Stimulated activated CD8-positive, alpha-beta memory T cell treated with anti-CD3 and anti-CD28 coated beads, Interleukin-4, amount 100 ng/mL, for 1 hour (primary cell): ENCODE measurements at places on chromosomes 5 and 9.

DNA sequence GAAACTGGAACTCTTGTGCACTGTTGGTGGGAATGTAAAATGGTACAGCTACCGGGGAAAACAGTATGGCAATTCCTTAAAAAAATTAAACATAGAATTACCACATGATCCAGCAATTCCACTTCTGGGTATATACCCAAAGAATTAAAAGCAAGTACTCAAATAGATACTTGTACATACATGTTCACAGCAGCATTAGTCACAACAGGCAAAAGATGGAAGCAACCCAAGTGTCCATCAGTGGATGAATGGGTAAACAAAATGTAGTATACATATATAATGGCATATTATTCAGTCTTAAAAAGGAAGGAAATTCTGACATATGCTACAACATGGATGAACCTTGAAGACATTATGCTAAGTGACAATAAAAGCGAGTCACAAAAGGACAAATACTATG, 7.4 kb upstream of the SLC22A5 start:
- DNase-seq, result no peak

GRCh38 chr5:55820488-55820887, 30.7 kb upstream of the IL31RA start:
- DNase-seq, result no peak

DNA sequence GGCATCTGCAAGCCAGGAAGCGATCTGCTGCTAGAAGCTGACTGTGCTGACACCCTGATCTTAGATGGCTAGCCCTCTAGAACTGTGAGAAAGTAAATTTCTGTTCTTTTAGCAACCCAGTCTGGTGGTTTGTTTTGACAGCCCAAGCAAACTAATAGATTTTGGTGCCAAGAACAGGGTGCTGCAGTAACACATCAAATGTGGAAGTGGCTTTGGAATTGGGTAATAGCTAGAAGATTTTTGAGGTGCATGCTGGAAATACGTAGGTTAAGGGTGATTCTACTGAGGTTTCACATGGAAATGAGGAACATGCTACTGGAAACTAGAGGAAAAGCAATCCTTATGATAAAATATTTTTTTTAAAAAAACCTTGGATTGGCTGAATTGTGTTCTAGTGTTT, 153.5 kb upstream of the SH3GL2 start:
- no peak for DNase-seq

DNA sequence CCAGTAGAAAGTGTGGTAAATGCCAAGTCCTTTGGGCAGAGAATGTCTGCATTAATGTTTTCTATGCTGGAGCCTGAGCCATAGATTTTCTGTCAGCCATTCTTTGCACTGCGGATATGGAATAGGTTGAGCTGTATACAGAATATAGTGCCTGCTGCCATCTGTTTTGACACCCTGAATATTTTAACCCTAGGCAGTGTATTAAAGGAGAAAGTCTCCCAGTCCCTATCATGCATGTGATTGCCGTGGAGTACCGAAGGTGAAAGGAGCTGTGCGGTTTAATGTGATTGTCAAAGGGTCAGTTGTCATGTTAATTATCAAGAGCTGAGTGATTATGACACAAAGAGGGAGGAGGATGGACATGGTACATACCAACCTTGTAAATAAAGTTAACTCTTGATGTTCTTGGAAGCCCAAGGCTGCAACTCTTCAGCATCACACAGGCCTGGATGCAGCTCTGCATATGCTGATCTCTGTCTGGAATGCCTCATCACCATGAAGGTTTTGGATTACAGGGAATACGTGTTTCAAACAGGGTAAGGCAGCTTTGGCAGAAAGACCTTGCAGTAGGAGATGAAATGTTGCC, 247.1 kb upstream of the ELAVL2 start:
- no peak for DNase-seq

- DNase-seq, result no peak
Observed at GRCh38 chr5:72046106-72046505, 61.2 kb upstream of the MAP1B start.

DNA sequence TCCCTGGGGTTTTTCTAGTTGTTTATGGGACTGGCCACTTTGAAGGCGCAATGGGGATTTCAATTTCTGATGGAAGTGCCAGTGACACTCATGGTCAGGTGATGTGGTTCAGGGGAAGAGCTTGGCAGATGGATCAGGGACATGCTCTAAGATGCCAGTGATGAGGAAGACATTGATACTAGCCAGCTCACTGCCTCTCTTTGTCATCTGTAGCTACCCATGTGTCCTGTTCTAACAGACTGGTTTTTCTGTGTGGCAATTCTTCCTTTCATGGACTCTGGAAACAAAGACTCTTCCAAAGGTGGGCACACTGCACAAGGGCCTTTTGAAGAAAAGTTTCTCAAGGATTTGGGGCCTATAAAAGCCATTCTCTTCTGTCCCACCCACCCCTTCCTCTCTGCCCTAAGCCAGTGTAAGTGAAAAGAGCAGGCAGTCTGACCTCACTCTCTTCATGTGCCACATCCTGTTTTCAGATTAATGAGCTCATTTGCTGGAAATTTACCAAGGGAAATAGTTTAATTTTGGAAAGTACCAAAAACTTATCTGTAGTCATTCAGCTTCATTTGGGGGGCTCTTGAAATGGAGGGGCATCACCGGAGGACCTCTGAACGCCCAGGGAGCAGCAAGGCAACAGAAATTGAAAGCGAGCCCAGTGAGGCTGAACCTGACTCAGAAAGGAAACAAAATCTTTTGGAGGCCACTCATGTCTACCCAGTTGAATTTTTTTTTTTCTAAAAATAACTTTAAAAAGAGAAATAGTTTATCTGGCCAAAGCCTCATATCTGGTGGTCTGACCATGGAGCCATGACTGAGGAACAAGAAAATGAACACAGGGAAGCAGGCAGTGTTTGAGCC, 4.9 kb upstream of the TRAF1 start:
- DNase-seq, result no peak

- DNase-seq, result no peak
Observed at GRCh38 chr5:79236362-79236969, 535 bp downstream of the JMY start.

- DNase-seq, result no peak
Observed at GRCh38 chr5:142600611-142601358, 85.1 kb downstream of the FGF1 start.

GRCh38 chr9:133760713-133761290, 22.6 kb upstream of the SARDH start:
- no peak for DNase-seq

DNA sequence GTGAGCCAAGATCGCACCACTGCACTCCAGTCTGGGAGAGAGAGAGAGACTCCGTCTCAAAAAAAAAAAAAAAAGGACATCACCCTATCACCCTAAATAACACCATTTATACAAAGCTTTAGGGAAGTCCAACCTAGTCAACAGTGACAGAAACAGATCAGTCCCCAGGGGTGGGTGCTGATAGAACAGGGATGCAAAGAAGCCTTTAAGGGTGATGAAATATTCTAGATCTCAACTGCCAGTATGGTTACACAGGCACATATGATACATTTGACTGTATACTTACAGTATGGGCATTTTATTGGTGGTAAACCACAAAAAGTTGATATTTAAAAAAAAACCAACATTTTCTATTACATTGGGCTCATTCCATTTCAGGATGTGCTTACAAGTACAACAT, 4.8 kb downstream of the RETREG1 start:
- DNase-seq, result no peak

- no peak for DNase-seq
Observed at GRCh38 chr9:6870650-6871477, 113.1 kb downstream of the KDM4C start.

GRCh38 chr5:112757468-112758208, 20.0 kb downstream of the APC start:
- DNase-seq, result no peak

DNA sequence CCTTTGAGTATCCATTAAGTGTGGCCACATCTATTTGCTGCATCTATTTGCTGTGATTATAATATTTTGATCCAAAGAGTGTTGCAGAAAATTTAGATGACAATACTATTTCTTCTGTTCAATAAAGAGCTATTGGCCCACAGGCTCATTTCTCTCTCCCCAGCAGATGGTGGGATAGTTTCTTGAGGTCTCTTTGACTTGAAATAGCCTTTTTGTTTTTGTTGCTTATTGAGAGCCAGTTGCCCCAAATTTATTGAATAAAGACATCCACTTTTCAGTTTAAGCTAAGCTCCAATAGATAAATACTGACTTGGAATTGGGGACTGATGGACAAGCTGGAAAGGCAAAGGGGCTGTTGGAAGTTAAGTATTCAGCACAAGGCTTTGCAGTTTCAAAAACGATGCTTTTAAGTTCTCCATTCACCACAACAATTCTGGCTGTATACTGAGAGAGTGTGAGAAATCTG, 290.1 kb upstream of the MPDZ start:
- no peak for DNase-seq

DNA sequence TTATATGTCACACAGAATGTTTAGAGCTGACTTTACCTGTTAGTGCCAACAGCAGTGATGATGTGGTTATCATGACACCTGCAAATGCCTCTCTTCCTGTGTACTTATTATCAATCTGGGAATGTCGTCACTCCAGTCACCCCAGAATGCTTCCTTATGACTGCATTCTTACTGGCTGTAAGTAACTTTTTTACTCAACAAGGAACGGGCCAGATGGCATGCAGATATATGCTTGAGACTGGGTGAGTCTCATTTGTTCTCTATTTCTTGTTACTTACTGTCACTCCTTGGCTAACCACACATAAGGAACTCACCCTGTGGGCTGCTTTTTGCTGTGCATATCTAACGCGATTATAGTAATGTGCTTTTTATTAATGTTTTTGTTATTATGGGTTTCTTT, 385.5 kb upstream of the MEF2C start:
- DNase-seq, result no peak

GRCh38 chr5:175714479-175715085, 56.7 kb downstream of the HRH2 start:
- no peak for DNase-seq

DNA sequence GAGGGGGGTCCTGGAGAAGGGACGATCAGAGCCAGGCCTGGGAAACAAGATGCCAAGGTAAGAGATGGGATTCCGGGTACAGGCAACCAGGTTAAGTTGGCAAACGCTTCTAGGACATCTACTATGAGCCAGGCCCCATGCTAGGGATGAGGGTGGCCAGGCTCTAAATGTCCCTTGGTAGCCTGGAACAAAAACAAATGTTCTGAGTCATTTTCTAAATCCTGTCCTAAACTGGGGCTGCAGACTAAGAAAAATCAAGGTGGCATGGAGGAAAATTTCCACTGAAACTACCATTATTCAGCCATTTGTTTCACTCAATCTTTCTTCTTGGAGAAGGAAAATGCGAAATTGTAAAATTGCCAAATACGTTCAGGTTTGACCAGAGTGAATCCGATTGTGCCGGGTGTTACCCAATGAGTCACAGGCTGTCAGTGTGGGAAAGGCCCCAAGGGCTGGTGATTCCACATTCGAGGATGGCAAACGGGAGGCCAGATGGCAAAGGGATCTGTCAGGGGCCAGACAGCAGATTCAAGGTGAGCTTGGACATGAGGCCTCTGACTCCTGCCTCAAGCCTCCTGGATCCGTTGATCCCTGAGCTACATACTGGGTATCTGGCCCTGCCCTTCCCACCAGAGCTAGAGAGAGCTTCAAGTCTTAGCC, 57.6 kb downstream of the PAX5 start:
- DNase-seq, result no peak

GRCh38 chr9:120261419-120261818, 318.5 kb downstream of the CDK5RAP2 start:
- no peak for DNase-seq

- DNase-seq, result no peak
Observed at GRCh38 chr5:67339219-67339767, 142.7 kb upstream of the CD180 start.

GRCh38 chr9:35533398-35533797, 43.5 kb downstream of the RUSC2 start:
- no peak for DNase-seq

- no peak for DNase-seq
Observed at GRCh38 chr9:131101207-131101964, 5.1 kb downstream of the AIF1L start.

- DNase-seq, result no peak
Observed at GRCh38 chr5:122516432-122516743, 204.4 kb downstream of the SNCAIP start.

- no peak for DNase-seq
Observed at GRCh38 chr5:57531333-57531732, 48.7 kb upstream of the ACTBL2 start.

DNA sequence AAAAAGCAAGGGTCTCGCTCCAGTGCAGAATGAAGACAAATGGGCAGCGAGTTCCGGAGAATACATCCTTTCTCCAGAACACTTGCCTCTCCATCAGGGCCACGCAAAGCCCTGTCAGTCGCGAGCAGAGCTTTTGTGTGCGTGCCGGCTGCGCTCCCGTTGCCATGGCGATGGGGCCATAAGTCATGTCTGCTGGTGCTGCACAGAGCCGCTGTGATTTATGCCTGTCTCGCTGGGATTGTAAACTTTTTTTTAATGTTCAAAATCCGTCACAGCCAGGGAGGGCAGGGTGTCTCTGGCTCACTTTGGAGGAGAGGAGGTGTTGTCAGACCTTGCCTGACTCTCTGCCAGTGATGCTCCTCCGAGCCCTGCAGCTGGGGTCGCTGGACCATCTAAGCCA, 272.7 kb downstream of the TRIM32 start:
- DNase-seq, result no peak

GRCh38 chr9:2086971-2087370, 71.8 kb downstream of the SMARCA2 start:
- no peak for DNase-seq

GRCh38 chr5:42636425-42636824, 120.2 kb upstream of the CCDC152 start:
- DNase-seq, result no peak

- DNase-seq, result no peak
Observed at GRCh38 chr5:83946516-83946915, 225.9 kb upstream of the HAPLN1 start.

- DNase-seq, result no peak
Observed at GRCh38 chr5:145429170-145429569, 406.0 kb downstream of the PRELID2 start.

DNA sequence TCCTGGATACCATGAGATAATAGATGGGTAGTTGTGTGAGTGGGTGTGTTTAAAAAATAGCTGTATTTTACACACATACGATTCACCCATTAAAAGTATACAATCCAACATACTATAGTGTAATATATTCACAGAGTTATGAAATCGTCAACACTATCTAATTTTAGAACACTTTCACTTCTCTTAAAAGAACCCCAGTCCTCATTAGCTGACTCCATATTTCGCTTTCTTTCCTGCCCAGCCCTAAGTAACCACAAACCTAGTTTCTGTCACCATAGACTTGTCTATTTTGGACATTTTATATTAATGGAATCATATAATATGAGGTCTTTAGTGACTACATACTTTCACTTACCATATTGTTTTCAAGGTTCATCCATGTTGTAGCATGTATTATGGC, 63.8 kb upstream of the S1PR3 start:
- DNase-seq, result no peak

DNA sequence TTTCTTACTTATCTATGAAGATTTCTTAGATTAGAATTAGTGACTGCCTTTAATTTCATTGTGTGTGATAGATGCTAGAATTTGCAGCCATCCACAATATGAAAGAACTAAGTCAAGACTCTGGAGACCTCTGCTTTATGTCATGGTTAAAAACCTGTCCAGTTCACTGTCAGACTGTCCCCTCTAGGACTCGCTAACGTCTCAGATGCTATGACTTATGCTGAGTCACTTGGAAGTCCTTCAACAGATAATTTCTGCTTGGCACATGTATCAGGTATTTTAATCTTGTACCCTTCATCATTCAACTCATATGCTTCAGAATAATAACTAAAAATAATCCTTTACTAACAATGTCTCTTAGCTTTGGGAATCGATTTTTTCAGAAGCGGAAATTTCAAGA, 230.5 kb upstream of the DMAC1 start:
- no peak for DNase-seq
